Stimulated activated CD8-positive, alpha-beta memory T cell treated with anti-CD3 and anti-CD28 coated beads, Interleukin-7, amount 100 ng/mL, for 1 hour (primary cell): ENCODE measurements at places on chromosomes 4 and X.

GRCh38 chr4:6419452-6420028 lies 52.9 kb downstream of the PPP2R2C start:
- DNase-seq: no peak

DNA sequence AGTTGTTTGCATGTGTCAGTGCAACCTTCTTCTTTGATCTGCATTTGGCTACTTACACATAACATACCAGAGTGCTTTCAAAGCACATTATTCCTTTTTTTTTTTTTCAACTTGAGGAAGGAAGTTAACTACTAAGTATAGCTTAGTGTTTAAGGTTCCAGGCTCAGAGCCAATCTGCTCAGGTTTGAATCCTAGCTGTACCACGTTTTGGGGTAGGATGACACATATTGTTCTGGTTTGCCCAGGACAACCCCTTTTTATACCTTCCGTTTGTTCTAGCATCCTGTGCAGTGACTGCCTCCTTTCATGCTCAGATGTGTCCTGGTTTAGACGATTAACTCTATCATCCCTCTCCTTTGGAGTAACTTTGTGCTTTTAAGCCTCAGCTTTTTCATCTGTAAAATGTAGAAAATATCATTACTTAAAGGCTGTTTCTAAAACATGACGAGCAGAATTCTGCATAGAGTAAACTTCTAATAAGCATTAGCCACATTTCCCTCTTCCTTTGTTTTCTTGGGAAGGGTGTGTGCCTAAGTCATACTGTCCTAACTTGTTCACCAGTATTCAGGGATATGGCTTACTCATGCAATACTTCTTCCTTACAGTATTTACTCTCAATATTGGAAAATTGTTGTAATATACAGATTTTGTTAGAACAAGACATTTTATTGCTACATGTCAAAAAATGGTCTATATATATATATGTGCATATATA lies 281.3 kb downstream of the C4orf33 start:
- no peak for DNase-seq

- DNase-seq: no peak
Measured at GRCh38 chrX:37686369-37686995, 891 bp downstream of the XK start.

DNA sequence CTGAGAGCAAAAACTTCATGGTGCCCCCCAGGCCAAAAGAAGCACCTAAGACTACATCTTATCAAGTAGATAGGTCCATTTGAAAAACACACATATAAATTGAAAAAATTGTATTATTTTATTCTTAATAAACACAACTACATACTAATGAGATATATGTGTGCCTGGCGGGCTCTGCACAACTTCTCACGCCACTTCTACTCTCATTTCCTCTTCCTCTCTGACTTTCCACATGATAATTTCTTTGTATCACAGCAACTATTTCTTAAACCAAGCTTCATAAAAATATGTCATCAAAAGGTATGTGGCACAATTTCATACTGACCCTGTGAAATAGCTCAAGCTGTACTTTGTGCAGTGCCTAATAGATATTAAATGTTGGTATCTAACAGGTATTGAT lies 10.7 kb upstream of the NPY2R start:
- DNase-seq: no peak

DNA sequence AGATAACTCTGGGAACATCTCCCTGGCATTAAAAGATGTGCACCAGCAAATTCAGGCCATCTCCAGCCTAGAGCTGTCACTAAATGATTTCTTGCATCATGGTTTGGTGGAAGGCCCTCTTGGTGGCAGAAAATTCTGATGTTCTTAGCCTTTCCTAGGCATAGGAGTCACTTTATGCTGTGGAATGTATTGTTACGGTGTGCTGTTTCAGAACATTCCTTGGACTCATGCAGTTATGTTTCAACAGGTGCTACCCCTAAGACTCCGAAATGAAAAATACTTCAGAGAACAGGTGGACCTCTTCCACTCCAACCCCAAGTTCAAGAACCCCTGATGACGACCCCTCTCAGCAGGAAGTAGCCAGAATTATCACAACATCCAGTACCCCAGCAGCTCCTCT lies 20.3 kb upstream of the PAPSS1 start:
- DNase-seq: no peak

DNA sequence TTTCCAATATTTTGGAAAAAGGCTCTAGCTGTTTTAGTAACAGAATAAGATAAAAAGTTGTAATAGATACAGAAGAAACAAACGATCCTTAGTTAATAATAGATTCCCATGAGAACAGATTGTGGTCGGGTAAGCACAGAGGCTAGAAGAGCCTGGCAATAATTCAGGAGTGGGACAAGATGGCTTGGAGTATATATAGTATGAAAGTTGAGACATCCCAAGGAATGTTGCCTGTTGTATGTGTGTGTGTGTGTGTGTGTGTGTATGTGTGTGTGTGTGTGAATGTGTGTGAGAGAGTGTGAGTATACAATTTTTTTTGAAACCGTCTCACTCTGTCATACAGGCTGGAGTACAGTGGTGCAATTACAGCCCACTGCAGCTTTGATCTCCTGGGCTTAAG lies 150.7 kb downstream of the PDGFC start:
- no peak for DNase-seq

GRCh38 chrX:122816288-122816687 lies 367.8 kb upstream of the GRIA3 start:
- no peak for DNase-seq

GRCh38 chrX:137930533-137930932 lies 364.6 kb downstream of the ZIC3 start:
- DNase-seq: no peak

DNA sequence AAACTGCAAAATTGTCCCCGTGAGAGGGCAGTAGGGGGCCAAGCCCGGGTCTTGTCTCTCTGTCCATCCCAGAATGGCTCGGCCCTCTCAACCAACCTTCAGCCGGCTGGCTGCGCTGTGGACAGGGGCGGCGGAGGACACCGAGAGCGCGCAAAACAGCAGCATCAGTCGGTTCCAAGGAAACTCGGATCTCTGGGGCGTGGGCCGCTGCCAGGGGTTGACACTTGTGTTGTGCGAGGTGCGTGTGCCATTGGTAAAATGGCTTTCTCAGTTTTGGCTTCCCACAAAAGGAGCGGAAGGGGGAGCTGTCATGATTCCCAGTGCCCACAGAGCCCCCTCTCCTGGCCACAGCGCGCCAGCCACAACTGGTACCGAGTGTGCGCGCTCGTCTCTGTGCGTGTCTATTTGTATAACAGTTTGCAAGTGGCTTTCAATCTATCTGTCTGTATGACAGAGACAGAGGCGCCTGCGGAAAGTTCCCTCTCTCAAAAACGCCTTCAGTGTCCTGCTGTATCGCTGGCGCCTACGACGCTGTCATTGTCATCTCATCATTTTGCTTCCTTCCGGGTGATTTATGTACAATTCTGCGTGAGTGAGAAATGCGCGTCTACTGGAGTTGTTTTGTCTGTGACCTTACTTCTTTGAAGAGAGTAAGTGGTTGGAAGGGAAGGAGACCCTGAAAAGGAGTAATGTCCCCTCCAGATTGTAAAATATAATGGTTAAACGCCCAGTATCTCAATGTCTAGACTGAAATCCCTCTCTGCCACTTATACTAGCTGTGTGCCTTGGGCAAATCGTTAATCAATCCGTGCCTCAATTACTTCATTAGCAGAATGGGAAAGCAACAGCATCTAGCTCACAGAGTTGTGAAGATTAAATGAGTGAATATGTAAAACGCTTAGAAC lies 1.8 kb downstream of the DKK2 start:
- DNase-seq: no peak

DNA sequence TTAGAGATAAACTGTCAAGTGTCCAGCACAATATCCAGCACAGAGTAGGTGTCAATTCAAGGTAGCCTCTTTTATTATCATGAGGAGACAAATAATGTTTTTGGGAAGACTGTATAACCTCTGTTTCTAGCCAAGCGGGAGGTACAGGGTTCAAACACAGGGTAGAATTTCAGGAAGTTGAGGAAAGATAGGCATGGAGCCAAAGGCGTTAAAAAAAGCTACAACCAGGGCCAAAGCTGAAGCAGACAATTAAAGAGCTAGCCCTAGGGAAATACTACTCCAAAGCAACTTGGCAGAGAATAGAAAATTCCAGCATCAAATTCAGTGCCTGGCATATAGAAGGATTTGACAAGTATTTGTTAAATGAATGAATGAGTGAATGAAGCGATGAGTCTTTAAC lies 40.0 kb upstream of the CASK start:
- DNase-seq: no peak

- no peak for DNase-seq
Measured at GRCh38 chrX:133477986-133478385, 62.7 kb upstream of the GPC4 start.

DNA sequence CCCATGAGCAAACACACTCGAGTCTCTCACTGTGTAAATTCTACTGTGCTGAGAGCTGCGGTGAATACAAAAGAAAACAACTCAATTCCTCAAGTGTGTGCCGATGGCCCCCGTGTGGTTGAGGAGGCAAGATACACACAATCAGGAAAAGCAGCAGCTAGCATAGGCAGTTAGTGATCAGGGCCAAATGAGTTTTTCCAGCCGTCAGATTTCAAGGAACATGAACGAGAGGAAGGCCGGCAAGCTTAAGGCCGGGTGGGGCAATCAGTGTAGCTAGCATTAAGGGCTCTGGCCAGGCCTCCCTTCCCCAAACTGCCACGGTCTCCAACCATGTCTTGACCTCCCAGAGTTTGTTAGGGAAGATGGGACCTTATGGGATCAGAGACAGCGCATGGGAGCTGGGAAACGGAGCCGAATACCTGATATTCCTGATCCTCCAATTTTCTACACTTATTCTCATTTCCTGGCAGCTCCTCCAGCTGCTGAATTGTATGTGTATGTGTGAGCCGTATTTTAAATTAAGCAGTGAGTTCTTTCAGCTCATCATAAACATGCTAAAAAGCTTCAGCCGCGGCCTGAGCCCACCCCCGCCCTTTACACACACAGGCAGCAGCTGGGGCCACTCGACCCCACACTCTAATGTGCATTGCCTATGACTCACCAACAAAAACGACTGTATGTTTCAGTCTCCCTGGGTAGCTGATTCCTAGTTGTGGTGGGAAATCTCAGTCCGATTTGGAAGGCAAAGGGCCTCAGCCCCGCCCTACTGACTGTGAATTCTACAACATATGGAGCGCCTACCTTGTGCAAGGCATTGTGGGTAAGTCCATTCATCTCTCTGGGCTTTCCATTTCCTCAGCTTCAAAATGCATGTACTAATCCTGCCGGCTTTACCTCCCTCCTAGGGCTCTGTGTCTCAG lies 59.9 kb downstream of the RTL9 start:
- no peak for DNase-seq

- DNase-seq: no peak
Measured at GRCh38 chr4:47071901-47072341, 40.6 kb downstream of the GABRB1 start.

GRCh38 chr4:7737268-7737645 lies 202.4 kb downstream of the AFAP1 start:
- DNase-seq: no peak

DNA sequence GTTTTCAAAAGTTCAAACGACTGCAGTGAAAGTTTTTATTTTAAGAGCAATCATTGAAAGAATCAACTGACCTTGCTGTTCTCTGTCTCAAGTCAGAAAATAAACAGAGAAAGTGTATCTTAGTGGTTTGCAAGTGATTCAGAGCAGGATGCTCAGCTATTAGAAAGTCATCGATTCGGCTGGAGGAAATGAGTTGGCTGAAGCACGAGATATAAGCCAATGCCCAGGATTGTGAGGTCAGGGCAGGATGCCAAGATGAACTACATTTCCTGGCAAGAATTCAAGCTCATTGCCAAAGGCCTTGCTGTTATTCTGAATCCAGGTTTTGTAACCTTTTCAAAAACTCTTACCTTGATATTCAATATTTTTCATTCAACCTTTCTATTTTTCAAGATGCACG lies 541.4 kb upstream of the BOD1L1 start:
- DNase-seq: no peak

DNA sequence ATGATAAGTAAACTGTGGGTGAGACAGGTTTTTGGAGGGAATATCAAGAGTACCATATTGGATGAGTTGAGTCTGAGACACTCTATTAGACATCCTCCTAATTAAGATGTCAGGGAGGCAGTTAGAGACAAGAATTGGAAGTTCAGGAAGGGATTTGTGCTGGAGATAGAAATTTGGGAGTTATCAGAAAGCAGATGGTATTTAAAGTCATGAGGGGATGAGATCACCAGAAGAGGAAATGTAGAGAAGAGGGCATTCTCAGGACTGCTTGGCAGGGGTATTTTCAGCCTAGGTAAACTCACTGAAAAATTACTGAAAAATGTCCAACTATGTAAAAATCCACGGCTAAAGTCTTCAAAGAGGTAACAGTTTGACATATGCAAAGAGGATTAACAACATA lies 161.6 kb upstream of the PGRMC2 start:
- no peak for DNase-seq

GRCh38 chrX:23228454-23228853 lies 106.2 kb upstream of the PTCHD1 start:
- DNase-seq: no peak

GRCh38 chrX:151085207-151085606 lies 91.2 kb upstream of the GPR50 start:
- no peak for DNase-seq

GRCh38 chr4:86974551-86974994 lies 39.8 kb downstream of the AFF1 start:
- no peak for DNase-seq

- no peak for DNase-seq
Measured at GRCh38 chrX:21948897-21949578, 8.5 kb downstream of the SMS start.

DNA sequence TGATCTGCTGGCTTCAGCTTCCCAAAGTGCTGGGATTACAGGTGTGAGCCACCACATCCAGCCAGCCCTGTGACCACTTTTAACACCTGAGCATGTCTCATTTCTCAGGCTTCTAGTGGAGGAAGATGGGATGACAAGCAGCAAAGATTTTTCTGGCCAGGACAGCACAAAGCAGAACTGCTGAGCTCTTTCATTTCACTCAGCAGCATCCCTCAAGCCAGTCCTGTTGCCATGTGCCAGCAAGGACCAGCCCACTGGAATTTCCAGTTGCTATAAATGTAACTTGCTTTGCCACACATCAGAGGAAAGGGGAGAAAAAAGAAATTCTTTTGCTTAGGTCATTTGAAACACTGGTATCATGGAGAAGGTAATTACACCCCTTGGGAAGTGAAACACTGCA lies 75.9 kb downstream of the SLC9A7 start:
- no peak for DNase-seq

DNA sequence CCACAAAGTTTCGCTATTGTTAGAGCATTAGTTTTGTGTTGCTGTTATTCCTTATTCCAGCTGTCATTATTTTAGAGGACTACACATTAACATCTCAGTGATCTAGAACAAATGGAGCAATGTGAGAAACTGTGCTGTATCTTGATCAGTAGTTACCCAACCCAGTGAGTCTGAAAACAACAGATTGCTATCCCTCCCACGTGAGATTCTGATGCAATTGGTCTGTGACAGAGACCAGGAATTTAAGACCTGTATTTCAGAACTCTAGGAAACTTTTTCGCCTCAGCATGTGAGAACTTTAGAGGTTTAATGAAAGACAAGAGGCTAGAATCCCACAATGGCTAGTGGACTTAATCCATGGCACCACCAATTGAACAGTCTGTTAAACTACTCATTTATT lies 35.7 kb upstream of the CDS1 start:
- no peak for DNase-seq

- no peak for DNase-seq
Measured at GRCh38 chrX:7074908-7075204, 72.7 kb upstream of the STS start.
